ENCODE measurements at places on chromosomes 6 and 20.
A peak's percentile ranks its signal among the peaks of the same experiment; 100 is the strongest.

- DNase-seq: no peak
Measured at GRCh38 chr6:45487645-45488044, 109.9 kb upstream of the SUPT3H start.

DNA sequence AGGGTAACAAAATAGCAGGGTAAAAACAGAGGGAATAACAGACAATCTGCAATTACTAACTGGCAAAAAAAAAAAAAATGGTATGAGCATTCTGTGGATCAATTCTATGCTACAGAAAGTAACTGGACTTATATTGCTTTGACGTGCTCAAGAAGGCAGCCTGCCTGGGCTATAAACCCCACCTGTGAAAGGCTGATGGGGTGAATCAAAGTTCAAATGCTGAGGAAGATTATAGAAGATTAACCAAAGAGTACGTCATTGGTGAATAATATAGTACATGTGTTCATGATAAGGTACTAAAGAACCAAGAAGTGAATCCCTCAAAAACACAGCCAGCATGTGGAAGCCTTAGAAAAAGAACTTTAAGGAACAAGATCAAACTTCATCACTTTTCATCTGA lies 441.9 kb upstream of the PTCHD4 start:
- no peak for DNase-seq

- DNase-seq: no peak
Measured at GRCh38 chr20:34175879-34176278, 63.8 kb upstream of the EIF2S2 start.

- peak; percentile 6 for DNase-seq
Measured at GRCh38 chr6:125114248-125114858, 39.2 kb upstream of the TPD52L1 start.

DNA sequence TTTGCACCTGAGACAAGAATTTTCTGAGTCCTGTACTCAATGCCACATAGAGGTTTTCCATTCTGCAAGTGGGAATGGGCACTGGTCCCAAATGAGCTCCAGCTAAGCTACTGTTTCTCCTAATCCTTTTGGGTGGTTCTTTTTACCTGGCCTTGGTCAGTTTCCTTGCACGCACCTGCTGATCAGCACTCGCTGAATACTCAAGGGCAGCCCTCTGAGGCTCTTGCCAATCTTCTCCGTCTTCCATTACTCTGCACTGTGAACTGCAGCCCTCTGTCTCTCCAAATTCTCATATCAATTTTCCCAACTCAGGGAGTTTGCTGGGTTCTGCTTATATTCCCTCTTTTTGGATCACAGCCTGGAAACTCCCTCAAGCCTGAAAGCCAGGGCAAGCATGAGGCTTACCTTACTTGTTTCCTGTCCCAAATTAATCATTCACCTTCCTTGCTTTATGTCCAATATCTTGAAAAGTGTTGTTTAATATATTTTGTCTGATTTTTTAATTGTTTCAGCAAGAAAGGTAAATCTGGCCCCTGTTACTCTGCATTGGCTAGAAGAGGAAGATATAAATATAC lies 138.0 kb upstream of the TBX18 start:
- DNase-seq: no peak

- no peak for DNase-seq
Measured at GRCh38 chr6:127481628-127482027, 22.4 kb upstream of the KIAA0408 start.

GRCh38 chr6:107646776-107647438 lies 157.0 kb downstream of the SOBP start:
- DNase-seq: no peak

GRCh38 chr20:13545790-13546189 lies 92.9 kb downstream of the TASP1 start:
- no peak for DNase-seq

All from activated naive CD4-positive, alpha-beta T cell (primary cell).